Caudate nucleus (tissue), 63 donors: ENCODE measurements at places on chromosomes 2 and 18.

- no peak for DNase-seq
Measured at GRCh38 chr2:8623958-8624591, 57.8 kb upstream of the ID2 start.

- no peak for DNase-seq
Measured at GRCh38 chr2:157853211-157853610, 22.9 kb downstream of the ACVR1 start.

DNA sequence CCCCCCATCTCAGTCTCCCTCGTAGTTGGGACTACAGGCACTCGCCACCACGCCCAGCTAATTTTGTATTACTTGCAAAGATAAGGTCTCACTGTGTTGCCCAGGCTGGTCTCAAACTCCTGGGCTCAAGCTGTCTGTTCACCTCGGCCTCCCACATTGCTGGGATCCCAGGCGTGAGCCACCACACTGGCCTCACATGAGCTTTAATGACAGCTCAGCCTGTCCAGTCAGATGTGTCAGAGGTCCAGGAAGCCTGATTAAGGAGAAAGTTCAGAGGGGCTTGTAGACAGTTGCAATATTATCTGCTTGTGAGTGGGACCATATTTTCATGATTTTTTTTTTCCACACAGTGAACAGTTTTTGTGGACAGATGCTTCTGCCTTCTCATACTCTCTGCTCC is 82.0 kb downstream of the LIMS1 start:
- DNase-seq, result no peak

GRCh38 chr2:73489053-73489452 is 103.4 kb downstream of the ALMS1 start:
- no peak for DNase-seq

DNA sequence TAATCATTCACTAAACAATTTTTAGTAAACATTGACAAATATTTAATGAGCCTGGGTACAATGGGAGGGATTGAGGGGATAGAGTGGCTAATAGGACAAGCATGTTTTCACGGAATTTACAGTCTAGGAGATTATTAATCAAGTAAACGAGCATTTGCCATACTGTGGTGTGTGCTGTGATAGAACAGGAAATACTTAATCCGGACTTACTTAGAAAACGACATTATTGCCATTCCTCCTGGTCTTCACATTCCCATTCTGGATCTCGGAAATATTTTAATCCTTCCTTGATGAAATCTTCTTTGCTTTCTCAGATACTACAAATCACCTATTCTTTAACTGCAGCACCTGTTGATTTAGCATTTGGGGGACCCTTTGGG is 905 bp downstream of the TTLL4 start:
- no peak for DNase-seq

DNA sequence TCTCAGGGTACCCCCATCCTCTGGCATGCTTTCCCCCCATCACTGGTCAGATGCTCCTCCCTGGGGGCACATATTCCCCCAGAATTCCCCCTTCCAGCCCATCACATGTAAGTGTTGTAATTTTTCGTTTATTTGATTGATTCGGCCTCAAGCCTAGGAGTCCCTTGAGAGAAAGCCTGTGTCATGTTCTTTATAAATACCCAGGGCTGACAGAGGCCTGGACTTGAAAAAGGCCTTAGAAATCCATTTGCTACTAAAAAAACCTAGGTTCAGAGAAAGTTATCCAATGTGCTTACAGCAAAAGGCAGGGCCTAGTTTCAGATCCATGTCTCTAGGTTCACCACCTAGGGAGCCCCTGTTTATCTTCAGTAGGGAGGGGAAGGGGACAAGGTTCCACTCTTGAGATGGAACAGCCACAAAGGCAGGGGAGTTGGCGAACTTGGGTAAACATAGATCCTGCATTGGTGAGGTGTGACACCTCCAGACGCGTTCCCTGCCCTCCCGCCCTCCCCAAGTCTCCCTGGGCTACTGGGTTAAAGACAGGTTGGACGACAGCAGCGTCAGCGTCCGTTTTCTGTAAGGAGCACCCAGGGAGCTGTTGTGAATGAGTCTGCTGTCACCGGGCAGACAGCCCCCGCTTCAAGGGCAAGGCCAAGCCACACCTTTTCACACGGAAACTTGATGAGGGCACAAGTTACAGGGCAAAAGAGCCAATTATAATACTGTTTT is 147.8 kb downstream of the EN1 start:
- DNase-seq, result no peak

DNA sequence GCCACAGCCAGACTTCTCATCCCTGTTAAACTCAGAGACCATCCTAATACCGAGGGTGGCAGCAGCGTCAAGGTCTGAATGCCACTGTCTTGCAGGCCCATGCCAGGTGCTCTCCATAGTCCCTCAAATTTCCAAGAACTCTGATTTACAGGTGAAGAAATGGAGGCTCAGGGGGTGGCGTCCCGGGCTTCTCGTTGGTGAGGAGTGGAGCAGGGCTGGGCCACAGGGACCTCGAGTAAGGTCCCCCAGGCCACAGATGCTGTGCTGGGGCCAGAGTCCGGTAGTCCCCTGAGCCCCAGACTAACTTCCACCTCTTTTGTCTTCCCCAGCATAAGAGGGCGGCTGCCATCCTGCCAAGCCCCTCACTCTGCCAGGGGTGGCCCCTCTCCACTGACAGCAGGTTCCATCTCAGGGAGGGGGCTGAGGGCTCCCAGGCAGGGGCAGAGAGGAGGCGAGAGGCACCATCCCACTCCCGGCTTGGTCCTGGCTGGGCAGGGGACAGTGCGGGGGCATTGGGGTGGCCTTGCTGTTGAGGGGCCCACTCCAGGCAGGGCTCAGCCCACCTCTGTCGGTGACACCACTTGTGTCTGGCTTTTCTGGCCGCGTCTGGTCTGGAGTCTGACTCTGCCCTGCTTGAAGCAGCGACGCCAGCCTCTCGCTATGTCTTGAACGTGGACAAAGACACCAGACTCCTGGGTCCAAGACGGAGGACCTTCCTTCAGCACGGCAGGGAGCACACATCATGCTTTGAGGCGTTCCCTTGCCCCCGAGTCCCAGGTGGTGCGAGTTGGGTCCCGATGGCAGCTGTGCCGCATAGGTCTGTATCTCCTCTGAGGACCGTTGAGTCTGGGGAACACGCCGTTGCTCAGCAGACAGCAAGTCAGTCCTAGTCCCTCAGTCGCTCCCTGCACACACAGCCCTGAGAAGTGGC is 15.9 kb upstream of the KLHL30 start:
- no peak for DNase-seq

- no peak for DNase-seq
Measured at GRCh38 chr2:218406949-218407618, 7.4 kb downstream of the CTDSP1 start.

DNA sequence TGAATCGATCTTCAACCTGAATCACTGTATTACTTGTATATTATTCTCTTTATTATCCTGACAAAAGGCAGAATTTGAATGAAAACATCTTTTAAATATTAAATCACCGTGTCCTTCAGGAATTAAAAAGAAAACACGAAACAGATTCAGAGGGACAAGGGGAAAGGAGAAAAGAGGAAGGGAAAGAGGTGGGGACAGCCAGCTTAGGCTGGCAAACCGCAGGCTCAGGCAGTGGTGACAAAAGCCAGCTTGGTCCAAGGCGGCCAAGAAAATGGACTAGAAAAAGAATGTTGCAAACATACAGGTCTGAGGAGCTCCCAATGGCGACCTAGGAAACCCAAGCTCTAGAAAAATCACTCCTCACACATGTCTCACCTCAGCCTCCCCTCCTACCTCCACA is 6.8 kb downstream of the B4GALT6 start:
- no peak for DNase-seq

DNA sequence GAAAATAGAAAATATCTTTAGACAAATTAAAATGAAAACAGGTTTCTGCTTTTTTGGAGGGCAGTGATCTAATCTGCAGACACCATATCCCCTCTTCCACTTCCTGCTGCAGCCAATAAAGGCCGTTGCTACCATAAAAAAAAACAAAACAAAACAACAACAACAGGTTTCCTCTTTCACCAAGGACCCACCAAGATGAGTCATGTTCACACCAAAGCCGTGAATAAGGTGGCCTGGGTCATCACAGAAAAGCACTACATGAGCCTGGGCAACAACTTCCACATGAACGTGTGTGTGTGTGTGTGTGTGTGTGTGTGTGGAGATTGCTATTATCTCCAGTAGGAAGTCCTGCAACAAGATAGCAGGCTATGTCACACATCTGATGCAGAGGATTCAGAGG is 24.8 kb upstream of the TFCP2L1 start:
- no peak for DNase-seq

GRCh38 chr2:165697748-165698443 is 96.2 kb downstream of the GALNT3 start:
- no peak for DNase-seq

- DNase-seq, result no peak
Measured at GRCh38 chr2:186575302-186575701, 14.6 kb upstream of the ITGAV start.

- no peak for DNase-seq
Measured at GRCh38 chr2:218073185-218073584, 4.1 kb downstream of the RUFY4 start.

GRCh38 chr18:55452123-55452611 is 135.8 kb downstream of the TCF4 start:
- no peak for DNase-seq

GRCh38 chr2:233443511-233444183 is 89.4 kb downstream of the DGKD start:
- no peak for DNase-seq

DNA sequence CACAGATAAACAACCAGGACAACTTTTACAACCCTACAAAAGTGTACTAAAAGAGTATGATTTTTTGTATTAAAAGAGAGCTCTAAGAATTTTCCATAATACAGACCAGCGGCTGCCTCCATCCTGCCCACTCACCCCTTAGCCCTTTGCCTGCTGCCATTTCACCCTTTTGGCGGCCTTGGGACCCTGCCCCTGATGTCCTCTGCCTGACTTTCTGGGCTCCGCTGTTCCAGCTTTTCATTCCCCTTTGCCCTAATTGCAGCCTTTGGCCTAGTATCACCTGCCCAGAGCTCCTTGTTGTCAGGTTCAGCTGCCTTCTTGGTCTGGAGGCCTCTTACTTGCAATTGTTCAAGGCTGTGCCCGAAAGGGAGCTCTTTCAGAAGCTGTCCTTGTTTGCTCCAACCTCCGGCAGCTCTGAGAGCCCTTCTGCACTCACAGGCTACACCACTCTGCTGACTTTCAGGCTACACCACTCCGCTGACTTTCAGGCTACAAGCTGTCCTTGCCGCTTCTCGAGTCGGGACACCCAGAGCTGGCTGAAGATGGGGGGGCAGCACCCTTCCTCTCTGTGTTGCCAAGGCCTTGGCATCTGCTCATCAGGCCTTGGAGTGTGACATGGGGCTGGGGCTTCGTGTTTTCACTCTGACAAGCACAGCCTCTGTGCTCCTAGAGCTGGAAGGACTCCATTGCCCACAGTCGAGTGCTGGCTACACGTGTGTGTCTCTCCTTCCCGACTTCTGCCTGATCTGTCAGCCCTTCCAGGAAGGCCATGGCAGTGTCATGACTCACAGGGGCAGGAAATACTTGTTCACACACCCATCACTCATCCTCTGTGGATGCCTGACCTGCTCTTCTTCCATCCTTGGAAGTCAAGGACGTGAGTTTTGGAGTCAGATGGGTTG is 43.1 kb upstream of the HDAC4 start:
- no peak for DNase-seq

- no peak for DNase-seq
Measured at GRCh38 chr18:8260319-8260718, 348.9 kb upstream of the RAB12 start.
